Mucosa of gallbladder (tissue), 1 donor: ENCODE measurements at places on chromosomes 2 and 18. TPM values are rescaled to one million over a fixed set of nuclear protein-coding genes. Genes with fewer than 3 reads are reported as not detected.

DNA sequence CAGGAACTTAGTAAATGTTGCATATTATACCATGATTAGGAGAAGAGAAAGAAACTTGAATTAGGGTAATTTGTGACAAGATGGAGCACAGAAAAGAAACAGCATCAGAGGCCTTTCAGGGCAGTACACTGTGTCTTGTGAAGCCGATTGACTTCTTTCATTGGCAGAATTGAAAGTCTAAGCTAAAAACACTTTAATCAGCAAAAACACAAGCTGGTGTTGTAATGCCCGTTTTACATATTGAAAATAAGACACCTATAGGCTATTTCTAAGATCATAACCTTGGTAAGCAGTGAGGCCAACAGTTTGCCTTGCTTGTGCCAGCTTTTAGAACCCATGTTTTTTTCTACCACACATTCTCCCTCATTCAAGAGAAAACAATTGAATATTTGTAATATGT is 1378.1 kb upstream of the NXPH2 start:
- no peak for DNase-seq

- DNase-seq, result no peak
These were observed 9.9 kb downstream of the AQP12B start for GRCh38 chr2:240672701-240673190.

GRCh38 chr18:43627848-43628530 is 350.7 kb upstream of the SYT4 start:
- DNase-seq, result no peak

GRCh38 chr2:166025313-166025712 is 71.7 kb upstream of the TTC21B start:
- DNase-seq, result no peak

GRCh38 chr18:11146238-11146946 is 3.0 kb downstream of the PIEZO2 start:
- DNase-seq, result no peak

GRCh38 chr2:1823187-1824169 is 79.2 kb upstream of the PXDN start:
- DNase-seq, result no peak

DNA sequence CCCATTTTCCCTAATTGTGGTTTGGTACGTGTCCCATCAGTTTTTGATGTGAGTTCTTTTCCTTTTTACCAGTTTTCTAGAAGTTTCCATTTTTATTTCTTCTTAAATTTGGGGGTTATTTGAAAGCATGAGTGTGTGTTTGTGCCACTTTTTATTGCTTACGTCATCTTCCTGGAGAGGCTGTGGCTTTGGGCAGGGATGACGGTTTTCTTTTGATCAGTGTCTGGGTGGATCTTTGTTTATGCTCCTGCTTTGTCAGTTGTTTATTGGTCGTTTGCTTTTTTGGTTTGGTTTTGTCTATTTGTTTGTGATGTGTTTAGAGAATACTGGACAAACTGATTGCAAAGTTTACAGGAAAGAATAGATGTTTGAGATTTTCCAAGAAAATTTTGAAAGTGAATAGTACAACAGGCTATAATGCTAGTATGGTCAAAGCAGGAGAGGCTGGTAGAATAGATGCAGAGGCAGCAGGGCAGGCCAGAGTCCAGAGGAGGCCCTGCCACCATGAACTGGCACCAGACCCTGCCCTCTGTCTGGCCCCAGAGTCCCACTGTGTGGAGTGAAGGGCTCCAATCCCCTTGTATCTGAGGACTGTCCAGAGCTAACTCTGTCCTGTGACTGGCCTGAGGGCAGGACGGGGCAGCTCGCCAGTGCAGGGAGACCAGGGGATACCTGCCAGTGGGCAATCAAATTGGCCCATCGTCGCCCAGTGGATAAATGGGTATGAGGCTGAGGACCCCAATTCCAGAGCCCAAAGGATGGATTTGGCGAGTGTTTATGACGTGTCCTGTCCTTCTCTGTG is 23.4 kb upstream of the SNED1 start:
- DNase-seq, result no peak

- DNase-seq, result no peak
These were observed 57.9 kb downstream of the TLK1 start for GRCh38 chr2:171102802-171103201.

The INHBB gene
- total RNA-seq, result 1.1 TPM

The AQP12A gene
- not detected for total RNA-seq
